Frontal cortex (tissue), 4 donors: ENCODE measurements at places on chromosomes 5 and 9.

DNA sequence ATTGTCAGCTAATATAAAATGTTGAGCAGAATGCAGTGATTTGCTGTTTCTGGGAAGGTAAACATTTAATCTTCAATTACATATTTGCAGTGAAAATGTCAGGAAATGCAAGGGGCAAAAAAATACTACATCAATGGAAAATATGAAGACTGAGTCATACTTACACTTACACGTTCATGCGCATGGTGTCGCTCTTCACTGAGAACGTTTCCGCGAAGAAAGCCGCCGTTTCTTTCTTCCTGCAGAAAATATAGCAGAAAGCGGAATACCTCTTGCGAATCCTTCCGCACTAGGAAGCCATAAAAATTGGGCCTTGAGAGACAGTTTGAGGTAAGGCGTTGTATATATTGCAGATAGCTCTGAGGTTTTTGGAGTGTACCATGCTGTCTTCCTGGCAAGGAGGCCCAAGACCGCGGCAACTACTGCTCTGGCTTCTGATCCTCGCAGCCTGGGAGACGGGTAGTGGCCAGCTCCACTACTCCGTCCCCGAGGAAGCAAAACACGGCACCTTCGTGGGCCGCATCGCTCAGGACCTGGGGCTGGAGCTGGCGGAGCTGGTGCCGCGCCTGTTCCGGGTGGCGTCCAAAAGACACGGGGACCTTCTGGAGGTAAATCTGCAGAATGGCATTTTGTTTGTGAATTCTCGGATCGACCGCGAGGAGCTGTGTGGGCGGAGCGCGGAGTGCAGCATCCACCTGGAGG lies at the start of gene PCDHA13:
PCDHA13 (plus strand) TSS at position 236 of the 702 bp plus-strand sequence; CDS start at position 381, 145 bp downstream.
- DNase-seq: peak; percentile 59

DNA sequence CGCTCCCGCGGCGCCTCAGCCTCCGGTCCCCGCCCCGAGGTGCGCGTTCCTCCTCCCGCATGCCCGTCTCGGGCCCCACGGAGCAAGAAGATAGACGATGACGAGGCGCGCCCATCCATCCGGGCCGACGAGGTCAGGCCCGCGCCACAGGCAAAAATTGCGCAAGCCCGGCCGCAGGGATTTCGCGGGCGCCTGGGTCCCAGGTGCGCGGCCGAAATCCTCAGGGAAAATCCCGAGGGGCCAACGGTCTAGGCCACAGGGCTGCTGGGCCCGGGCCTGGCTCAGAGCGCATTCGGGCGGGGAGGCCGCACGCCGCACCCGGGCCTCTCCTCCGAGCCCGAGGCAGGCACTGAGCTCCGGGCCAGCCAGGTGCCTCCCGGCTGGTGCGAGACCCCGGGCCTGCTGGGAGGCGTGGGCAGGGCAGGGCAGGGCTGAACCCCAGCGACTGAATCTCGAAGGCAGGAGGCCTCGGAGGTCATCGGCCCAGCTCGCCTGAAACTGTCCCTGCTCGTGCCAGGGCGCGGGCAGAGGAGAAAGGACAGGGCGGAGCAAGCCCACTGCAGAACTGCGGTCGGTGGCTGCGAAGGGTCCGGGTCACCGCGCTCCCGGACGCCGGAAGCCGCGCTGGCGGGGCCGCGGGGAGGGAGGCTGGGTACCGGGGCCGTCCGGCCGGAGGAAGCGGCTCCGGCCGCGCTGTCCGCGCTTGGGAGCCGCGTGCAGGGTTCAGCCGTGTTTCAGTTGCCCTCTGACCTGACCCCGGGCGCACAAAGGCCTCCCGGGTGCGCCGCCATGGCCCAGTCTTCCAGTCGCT lies 66.8 kb downstream of the FOXD1 start:
- no peak for DNase-seq

DNA sequence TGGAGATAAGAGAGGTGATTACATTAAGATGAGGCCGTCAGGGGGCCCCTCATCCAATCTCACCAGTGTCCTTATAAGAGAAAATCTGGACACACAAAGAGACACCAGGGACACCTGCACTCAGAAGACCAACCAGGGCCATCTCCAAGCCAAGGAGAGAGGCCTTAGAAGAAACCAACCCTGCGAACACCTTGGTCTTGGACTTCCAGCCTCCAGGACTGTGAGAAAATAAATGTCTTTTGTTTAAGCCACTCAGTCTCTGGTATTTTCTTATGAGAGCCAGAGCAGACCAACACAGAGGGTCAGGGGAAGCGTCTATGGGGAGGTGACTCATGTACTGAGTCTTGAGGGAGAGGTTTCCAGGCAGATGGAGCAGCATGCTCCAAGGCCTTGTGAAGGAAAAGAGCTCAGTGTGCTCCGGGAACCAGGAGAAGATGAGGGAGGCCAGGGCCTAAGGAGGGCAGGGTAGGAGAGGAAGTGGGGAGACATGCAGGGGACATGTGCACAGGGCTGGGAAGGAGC lies 5.4 kb downstream of the PHYKPL start:
- no peak for DNase-seq

DNA sequence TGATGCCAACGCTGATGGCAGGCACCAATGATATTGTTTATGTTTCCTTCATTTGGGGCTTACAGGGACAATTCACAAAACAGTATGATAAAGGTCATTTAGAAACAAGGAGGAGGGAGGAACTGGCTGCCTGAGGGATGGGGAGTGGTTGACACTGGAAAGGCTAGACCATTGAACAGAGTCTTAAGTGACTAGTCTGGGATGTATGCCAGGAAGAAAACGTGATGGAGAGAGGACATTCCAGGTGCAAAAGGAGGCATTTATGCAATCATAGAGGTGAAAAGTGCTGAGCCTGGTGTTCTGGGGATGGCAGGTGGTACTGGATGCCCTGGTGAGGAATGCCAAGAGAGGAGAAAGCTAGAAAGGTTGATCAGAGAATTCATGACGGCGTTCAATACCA lies 153.4 kb downstream of the ZNF462 start:
- DNase-seq: no peak

DNA sequence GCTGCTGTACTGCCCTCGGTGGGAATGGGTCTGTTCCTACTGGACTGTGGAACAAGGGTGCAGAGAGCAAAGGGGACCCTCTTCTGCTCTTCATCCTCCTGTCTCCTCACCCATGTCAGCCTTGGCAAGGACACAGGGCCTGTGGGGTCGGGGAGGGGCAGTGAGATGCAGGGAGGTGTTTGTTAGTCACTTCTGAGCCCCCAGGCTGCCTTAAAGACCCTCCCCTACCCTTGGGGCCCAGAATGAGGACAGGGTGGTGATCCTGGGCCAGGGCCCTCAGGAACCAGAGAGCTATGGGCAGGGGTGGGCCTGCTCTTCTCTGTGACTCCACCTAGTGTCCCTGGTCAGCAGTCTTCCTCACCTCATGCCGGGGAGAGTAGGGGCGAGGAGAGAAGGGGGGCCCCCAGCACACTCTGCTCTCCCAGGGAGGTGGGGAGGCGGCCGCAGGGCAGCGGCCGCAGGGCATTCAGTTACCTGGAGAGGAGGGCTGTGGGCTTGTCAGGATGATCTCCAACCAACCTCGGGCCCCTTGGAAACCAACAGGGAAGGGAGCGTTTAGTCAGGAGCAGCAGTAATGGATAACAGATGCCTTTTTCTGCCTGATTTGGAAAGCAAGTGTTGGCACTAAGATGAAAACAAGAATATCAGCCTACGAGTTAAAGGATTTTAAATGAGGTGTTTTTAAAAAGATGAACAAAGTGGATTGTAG lies 62.0 kb upstream of the GARNL3 start:
- no peak for DNase-seq

DNA sequence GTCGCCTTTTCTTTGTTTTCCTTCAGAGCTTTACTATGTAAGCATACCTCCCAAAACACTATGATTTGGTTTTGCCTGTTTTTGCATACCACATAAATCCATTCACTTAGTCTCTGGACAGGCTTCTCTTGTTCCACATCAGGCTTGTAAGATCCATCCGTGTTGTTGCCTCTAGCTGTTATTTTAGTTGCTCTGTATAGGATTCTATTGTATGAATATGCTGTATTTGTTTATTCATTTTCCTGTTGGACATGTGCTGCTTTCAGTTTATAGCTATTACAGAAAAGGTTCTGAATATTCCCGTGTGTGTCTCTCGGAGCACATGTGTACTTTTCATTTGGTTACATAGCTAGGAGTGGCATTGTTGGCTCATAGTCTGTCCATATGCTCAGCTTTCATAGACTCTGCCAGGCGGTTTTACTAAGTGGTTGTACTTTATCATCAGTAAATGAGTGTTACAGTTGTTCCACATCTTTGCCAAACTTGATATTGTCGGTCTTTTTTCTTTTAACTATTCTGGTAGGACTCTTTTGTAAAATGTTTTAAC lies 41.8 kb downstream of the NUP214 start:
- no peak for DNase-seq

- DNase-seq: no peak
These were observed 32.7 kb upstream of the ZCCHC9 start for GRCh38 chr5:81268521-81269196.

GRCh38 chr9:116547729-116548426 lies 139.2 kb upstream of the TRIM32 start:
- no peak for DNase-seq

DNA sequence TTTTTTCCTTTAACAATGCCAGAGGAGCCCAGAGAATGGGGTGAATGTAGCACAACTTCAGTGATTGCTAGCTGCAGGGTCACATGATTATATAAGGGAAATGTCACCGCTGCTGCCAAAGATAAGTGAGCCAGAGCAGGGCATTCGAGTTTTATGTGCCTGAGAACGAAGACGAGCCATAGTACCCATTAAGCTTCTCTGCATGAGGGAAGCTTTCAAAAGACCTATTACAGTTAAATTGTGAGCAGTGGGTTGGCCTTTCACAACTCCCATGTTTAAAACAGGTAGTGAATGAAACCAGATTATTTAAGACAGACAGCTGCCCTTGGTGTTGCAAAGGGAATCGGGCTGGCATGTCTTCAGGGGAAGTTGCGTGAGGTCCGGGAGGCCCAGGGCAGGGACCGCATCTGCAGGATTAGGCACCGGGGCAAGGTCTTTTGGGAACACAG lies 82.4 kb upstream of the TNFAIP8 start:
- DNase-seq: no peak

GRCh38 chr9:132792547-132792946 lies 85.5 kb downstream of the AK8 start:
- DNase-seq: no peak

GRCh38 chr5:137737349-137738131 lies 1.7 kb upstream of the KLHL3 start:
- no peak for DNase-seq

DNA sequence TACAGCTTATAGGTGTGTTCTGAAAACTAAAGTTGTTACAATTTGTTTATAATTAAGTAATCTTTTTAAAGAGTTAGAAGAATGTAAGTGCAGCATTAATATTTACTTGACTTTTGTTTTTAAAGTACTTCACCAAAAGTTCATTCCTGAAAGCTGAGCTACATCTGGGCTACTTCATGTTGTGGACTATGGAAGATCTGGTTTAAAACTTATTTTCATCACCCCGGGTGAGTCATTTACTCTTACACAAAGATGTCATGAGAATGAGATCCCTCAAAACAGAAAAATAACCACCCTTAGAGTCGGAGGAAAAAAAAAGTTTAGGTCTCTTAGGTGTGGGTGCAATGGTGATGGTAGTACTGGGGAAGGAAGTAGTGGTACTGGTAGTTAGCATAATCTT lies 5.1 kb downstream of the POU5F2 start:
- DNase-seq: no peak

DNA sequence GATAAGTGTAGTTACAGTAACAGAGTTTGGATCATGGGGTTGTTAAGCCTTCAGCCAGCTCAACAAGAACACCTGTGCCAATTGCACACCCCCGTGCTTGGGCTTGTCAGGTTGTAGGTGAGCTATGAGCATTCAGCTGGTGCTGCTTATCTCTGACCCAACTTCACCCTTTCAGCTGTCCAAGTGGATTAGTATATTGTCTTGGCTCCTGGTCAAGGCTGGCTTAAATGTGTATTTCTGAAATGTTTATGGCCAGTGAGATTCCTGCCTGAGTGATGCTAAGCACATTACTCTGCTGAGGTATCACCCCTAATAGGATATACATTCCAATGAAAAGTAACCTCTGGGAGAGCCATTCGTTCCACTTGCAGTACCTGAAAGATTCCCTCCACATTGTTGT lies 44.2 kb upstream of the LMNB1 start:
- no peak for DNase-seq

DNA sequence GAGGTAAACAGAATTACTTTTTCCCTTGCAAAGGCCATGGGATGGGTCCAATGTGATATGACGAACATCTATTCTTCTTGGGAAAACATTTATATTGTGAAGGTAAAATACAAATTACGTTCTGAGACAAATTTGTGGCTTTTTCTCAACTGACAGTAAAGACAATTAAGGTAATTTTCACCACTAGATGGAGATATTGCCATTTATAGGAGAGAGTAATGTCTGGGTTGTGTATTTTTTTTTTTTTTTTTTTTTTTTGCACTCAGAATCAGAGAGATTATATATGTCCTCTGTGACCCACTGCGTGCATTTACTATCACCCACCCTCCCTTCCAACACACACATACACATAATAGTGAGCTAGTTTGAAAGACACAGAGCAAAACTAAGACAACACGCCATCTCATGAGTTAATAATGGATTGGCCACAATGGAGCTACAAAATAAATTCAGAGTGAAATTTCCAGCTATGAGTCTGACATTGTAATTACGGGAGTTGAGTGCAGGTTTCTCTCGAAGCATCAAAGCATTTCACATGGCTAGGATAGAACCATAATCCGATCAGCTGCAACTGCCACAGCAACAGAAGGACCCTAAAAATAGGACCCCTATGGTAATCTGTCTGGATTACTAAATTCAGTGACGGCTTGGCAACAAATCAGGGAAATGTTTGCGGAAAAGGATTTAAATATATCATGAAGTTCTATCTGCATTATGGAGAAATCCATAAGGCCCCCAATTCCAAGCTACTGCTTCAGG lies 49.2 kb downstream of the ANXA1 start:
- no peak for DNase-seq

GRCh38 chr9:135857843-135858242 lies 49.5 kb downstream of the CAMSAP1 start:
- DNase-seq: no peak

DNA sequence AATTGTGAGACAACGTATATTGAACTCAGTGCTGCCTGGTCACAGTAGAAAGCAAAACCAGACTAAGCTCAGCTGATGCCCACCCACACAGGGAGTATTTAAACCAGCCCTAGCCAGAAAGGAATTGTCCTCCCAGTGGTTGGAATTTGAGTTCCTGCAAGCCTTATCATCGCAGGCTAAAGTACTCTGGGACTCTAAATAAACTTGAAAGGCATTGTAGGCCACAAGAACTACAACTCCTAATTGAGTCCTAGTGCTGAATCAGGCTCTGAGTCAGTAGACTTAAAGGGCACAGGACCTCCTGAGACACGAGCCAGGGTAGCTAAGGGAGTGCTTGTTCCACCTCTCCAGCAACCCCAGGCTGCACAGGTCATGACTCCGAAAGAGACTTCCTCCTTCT lies 171.4 kb downstream of the MCTP1 start:
- no peak for DNase-seq

GRCh38 chr9:114226246-114227055 lies 71.1 kb downstream of the COL27A1 start:
- no peak for DNase-seq

- DNase-seq: no peak
These were observed 161.1 kb downstream of the C5orf15 start for GRCh38 chr5:133807348-133807747.

- no peak for DNase-seq
These were observed 598 bp downstream of the RGP1 start for GRCh38 chr9:35749515-35750255.

GRCh38 chr9:1125741-1126140 lies 75.6 kb downstream of the DMRT2 start:
- DNase-seq: no peak

- no peak for DNase-seq
These were observed 102.0 kb downstream of the CAVIN4 start for GRCh38 chr9:100679834-100680233.

- DNase-seq: no peak
These were observed 2.7 kb upstream of the RAPGEF6 start for GRCh38 chr5:131637694-131638093.

- DNase-seq: no peak
These were observed 19.4 kb downstream of the PDCD1LG2 start for GRCh38 chr9:5529683-5530221.
